Pons (tissue), 1 donor: ENCODE measurements at places on chromosomes 16 and 17.

DNA sequence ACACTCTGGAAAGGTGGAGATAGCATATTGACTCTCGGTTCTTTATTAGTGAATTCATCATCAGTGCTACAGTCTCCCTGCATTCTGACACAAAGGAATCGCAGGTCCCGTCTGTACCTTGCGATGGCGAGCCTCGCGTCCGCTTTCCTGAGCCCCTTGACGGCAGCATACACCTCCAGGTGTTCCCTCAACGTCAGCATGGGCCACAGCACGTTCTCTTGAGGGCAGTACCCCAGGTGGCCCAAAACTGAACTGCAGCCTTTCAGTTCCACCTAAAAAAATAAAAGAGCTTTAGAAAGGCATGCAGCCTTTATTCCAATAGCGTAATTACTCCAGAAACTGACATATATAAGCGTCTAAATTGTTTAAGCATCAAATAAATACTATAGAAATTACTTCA is 24.2 kb upstream of the ABCA9 start:
- no peak for DNase-seq

DNA sequence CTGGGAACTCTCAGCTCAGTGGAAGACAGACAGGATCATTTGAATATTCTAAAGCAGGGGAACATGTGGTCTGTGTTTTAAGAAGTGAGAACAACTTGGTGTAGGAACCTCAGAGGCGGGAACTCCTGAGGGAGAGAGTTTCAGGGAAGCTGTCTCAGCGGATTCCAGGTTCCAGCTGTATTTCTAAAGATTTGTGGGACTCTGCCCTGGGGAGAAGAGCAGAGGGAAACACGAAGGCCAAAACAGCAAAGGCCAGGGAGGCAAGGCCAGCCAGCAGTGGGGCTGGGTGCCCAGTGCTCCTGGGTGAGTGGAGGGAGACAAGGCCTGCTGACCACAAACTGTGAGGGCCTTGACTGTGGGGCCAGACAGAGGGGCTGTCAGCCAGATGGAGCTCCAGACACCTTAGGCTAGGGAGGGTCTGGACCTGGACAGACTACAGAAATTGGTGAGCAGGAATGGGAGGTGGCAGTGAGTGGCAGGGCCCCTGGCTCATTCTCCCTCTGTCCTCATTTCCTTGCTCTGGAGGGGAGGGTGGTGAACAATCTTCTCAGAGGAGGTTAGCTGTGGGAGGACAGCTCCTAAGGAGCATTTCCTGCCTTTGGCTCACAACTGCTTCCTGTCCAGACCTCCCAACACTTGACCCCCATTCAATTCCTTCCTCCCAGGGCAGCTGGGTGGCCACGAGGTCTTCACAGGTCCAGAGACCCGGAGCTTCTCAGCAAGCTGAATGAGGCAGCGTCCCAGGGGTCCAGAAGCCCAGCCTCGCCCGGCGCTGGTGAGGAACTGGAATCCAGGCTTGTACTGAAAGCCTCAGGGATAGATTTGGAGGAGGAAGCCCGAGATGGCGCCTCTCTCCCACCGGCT is 21.0 kb upstream of the FZD2 start:
- peak; percentile 46 for DNase-seq

DNA sequence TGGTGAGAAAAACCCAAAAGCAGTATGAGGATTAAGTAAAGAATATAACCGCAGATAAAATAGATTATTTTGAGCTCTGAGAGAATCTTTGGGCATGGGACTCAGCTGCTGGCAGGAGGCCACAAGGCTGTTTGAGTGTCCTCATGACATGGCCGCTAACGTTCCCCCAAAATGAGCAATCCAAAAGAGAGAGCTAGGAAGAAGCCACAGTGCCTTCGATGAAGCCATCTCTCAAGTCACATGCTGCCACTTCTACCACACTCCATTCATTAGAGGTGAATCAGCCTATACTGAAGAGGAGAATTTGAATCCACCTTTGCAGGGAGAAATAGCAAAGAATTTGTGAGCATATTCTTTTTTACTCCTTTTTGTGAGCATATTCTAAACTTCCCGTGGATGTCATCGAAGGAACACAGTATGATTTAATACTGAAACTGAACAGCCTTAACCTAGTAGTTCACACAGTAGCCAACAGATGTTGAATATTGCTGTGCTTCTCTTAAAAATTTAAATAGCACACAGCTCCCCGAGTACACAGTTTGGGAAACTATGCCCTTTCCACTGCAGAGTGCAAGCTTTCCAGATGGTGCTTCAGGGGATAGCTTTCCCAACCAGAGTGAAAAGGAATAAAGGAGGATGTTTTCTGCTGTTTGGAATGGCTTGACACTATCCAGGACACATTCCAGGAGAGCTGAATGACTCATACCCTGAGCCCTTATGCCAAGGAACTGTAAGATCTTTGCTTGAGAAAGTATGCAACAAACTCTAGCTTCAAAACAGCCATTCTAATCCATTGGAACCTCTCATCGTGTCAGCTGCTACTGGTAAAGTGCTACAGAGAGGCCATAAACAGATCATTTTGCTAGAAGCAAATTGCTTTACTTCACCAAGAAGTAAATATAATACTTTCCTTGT is 33.9 kb downstream of the ANKFY1 start:
- DNase-seq, result peak; percentile 87

DNA sequence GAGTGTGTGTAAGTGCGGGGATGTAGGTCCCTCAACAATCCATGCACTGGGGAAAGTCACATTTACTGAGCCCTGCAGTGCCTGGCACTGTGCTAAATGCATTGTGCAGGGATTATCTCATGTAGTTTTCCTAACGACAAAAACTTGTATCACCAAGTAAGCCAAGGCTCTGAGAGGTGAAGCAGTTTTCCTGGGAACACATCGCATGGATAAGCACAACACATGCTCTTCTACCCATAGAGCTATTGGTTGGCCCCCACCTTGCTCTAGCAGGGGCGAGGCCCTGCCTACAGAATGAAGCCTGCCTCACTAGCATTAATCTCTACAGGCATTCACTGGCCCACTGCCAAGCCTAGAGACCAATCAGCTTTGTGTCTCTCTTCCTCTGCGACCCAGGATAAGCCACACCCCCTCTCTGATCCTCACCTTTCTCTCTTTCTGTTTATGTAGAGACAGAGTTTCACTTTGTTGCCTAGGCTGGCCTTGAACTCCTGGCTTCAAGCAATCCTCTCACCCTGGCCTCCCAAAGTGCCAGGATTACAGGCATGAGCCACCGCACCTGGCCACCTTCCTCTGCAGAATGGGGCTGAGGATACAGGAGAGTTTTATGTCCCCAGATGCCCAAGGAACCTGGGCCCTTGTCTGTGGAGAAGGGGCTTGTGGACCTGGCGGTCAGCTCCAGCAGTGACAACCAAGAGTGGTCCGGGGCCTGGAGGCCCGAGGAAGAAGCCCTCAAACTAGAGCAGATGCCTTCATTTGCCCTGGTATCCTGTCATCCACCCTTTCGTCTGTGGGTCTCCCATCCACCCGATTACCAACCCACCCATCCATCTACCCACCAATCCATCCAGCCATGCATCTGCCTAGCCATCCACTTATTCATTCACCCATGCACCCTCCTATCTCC is 12.8 kb downstream of the CDH16 start:
- DNase-seq, result no peak

- DNase-seq, result no peak
These were observed 152.5 kb downstream of the VPS53 start for GRCh38 chr17:562174-562573.

- DNase-seq, result no peak
These were observed 82.5 kb upstream of the TNRC6C start for GRCh38 chr17:77875881-77876509.

DNA sequence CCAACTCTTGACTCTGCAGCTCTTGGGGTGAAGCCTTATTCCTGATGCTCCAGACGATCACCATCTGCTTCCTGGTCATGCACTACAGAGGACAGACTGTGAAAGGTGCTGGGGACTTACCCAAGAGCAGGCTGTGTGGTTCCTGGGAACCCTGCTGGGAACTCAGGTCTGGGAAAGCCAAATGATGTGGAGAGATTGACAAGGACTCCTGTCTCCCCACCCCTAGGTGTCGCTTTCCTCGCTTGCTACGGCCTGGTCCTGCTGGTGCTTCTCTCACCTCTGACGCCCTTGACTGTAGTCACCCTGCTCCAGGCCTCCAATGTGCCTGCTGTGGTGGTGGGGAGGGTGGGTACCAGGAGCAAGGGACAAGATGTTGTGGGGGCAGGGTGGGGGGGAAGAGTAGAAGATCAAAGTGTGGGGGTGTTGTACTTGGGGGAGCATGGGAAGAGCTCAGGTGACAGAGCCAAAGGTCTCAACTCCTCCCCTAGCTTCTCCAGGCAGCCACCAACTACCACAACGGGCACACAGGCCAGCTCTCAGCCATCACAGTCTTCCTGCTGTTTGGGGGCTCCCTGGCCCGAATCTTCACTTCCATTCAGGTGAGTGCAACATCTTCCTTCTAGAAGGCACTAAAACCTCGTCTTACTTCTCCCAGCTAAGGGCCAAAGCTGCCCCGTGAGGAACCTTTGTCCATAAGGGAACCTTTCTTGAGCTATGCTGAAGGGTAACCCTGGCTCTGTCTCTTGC is 3.0 kb downstream of the SOX15 start:
- DNase-seq, result no peak

- DNase-seq, result no peak
These were observed 25.3 kb downstream of the CLEC16A start for GRCh38 chr16:10969615-10970014.

DNA sequence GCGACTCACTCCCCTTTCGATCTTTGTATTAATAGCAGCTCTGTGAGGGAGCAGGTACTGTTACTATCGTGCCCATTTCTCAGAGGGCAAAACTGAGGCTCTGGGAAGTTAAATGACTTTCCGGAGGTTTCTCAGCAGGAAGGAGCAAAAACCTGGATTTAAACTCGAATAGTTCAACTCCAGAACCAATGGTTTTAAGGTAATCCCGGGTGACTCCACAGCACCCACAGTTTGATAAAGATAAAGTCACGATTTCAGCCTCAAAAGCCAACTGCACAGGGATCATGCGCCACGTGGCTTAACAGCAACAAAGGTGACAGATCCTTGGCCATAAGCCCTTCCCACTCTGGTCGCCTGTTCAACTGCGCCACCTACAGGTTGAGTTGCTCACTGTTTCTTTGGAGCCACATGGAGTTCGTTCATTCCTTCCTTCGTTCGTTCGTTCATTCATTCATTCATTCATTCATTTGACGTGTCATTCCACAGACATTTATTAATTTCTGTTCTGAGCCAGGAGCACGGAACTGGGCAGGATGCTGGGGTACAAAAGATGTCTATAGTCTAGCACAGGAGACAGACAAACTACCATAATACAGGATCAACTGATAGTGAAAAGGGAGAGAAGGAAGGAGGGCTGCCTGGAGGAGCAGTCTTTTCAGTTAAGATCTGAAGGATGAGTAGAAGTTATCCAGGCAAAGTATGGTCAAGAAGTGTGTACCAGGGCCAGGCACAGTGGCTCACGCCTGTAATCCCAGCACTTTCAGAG is 134.8 kb downstream of the HS3ST2 start:
- DNase-seq, result peak; percentile 50

DNA sequence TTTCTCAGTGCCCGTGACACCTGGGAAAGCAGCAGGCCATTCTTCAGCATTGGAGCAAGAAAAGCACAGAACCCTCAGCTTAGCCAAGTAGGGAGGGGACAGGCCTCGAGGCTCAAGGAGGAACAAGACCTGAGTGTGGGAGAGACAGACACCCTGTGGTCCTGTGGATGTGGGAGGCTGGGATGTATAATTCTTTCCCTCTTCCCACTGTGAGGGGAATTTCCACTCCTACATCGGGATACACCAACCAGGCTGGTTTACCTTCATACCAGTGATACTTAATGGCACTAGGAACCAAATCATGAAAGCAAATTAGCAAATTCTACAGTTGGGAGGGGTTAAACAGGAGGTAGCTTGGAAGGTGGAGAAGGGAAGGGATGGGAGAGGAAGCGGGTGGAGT is 41.7 kb downstream of the LYRM1 start:
- DNase-seq, result no peak

GRCh38 chr17:55134486-55135157 is 130.1 kb upstream of the HLF start:
- no peak for DNase-seq

DNA sequence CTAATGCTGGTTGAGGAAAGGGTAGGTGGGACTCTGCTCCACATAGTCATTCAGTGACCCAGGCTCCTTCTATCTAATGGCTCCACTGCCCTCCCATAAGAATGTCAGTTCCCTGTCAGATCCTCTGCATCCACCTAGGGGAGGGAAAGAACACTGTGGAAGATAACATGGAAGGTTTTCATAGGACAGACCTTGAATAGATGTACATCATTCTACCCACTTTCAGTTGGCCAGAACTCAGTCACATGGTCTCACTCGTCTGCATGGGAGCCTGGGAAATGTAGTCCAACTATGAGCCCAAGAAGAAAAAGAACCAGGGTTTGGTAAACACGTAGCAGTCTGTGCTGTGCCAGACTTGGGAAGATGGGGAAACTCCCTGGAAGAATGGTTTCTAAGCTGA is 27.1 kb upstream of the SCNN1B start:
- no peak for DNase-seq

DNA sequence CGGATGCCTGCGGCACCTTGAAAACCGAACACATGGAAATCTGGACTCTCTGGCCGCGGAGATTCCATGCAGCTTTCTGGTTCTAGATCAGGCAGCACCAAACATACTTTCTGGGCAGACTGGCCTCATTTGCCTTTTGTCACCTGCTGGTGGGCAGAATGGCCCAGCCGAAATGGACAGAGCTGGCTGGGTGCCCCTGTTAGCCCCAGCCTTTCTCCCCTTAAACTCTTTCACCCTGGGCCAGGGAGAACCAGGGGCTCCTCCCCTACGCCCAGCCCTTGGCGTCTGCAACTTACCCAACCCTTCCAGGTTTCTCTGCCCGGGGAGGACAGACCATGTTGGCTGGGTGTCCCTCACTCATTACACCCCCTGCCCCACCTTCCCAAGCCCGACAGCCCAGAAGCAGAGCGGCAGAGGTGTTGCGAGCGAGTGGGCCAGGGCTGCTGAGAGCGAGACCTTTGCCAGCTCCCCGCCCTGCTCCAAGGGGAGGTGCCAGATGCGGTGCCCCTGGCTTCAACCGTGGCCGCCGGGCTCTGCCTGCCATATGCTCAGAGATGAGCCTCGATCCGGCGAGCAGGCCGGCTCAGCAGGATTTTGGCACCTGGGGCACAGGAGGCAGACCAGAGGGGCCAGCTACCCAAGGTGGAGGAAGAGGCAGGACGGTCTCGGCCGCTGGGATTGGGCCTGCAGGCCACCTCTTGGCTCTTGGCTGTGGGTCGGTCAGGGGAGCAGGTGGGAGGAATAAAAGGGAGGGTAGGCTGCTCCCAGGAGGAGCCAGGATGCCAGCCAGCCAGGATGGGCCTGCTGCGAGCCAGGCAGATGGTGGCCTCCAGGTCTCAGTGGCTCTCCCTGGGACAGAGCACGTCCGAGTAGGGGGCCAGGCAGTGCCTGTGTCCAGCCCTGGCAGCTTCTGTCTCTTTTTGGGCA is 191.3 kb downstream of the NTN1 start:
- DNase-seq, result no peak

DNA sequence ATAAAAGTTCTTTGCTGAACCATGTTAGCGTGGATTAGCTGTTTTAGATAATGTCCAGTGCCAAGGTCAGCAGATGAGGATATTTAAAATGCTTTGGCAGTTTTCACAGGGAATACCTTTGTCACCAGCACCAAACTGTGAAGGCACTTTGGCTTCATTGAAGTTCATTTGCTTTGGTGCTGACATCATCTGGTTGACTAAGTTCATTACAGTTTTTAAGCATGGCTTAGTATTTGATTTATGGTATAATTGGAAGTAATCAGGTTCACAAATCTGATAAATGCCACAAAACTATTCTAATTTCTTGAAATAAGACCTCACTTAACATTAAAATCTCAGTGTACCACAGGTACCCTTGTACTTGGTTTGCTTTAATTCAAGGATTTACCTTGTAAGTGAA is 4.3 kb downstream of the GID4 start:
- DNase-seq, result peak; percentile 43

GRCh38 chr17:6492892-6493674 is 48.8 kb downstream of the PIMREG start:
- DNase-seq, result no peak

- DNase-seq, result no peak
These were observed 21.9 kb downstream of the SGSH start for GRCh38 chr17:80198144-80198661.
